Stimulated activated CD8-positive, alpha-beta memory T cell treated with anti-CD3 and anti-CD28 coated beads, Interleukin-4, amount 100 ng/mL, for 48 hours (primary cell): ENCODE measurements at places on chromosomes 12 and 14.
A peak's percentile ranks its signal among the peaks of the same experiment; 100 is the strongest.

- DNase-seq: no peak
These were observed 31.9 kb upstream of the IFNG-AS1 start for GRCh38 chr12:67957383-67957782.

DNA sequence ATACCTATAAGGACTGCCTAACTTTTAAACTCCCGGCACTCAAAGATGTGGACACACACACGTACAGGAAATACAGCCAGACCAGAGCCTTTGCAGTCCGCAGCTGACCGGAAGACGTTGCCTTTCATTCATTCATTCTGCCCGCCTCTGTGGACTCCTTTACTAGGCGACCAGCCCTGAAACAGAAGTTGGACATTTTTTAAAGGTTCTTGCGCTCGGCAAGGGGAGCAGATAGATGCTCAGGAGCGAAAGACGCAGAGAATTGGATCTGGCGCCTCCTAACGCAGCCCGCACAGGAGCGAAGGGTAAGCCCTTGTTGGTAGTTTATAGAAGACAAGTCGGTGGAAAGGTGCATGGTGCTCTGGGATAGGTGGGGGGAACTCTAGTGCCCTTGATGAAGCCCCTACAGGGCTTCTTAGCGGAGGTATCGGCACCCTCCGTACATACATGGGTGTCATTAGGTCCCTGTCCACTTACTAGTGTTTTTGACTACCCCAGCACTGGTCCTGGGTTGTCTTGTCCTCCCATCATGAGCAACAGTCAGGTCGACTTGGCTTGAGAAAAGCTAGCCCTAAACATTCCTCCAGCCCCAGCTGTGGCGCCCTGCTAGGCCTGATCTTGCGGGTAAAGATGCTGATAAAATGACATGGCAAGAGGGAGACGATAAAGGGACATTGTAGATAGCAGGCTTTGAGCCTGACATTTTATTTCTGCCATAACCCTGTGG, at the start of gene KDM2B:
Gene KDM2B (minus strand): TSS at position 65 of the 727 bp plus-strand sequence. CDS start 112 bp downstream, outside the sequence.
- DNase-seq: no peak

- no peak for DNase-seq
These were observed 22.8 kb downstream of the ATF1 start for GRCh38 chr12:50786498-50787231.

GRCh38 chr12:94143951-94144350, 4.4 kb upstream of the PLXNC1 start:
- DNase-seq: no peak

GRCh38 chr14:89205137-89205740, 211.8 kb downstream of the FOXN3 start:
- no peak for DNase-seq

DNA sequence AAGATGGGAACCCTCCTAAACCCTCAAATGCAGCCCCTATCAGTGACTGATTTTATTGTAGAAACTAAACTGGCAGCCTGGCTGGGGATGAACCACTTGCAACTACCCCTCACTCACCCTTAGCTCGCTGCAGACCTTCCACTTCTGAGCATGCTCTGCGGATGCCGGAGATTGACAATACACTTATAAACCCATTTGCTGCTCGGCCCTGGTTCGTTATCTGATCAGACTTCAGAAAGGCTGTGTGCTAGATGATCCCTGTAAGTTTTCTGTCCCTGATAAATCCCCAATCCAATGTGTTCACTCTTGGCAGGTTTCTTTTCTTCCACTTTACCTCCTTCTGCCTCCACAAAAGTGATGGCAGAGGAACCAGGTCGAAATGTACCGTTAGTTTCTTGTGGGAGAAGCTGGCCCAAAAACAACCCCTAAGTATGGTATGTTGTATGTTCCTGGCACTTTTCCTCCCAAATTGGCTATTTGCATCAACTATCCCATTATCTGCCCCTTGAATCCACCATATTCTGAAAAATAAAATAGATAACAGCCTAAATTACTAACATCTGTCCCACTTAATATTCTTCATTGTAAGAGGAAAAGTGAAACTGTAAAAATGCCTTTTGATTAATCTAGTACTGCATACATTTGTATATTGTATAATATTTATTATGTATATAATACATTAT, 18.8 kb downstream of the RPH3A start:
- DNase-seq: no peak

- DNase-seq: no peak
These were observed 46.9 kb upstream of the DYNC1H1 start for GRCh38 chr14:101917413-101918017.

GRCh38 chr14:68603533-68604360, 189.1 kb downstream of the ZFP36L1 start:
- no peak for DNase-seq

- DNase-seq: no peak
These were observed 113.9 kb downstream of the NDUFA12 start for GRCh38 chr12:94889445-94890210.

GRCh38 chr12:22334410-22335100, at the start of gene ST8SIA1:
TSS of gene ST8SIA1 (minus strand) at chr12:22334707. CDS start at chr12:22334232, 475 bp downstream.
- DNase-seq: peak; percentile 59

DNA sequence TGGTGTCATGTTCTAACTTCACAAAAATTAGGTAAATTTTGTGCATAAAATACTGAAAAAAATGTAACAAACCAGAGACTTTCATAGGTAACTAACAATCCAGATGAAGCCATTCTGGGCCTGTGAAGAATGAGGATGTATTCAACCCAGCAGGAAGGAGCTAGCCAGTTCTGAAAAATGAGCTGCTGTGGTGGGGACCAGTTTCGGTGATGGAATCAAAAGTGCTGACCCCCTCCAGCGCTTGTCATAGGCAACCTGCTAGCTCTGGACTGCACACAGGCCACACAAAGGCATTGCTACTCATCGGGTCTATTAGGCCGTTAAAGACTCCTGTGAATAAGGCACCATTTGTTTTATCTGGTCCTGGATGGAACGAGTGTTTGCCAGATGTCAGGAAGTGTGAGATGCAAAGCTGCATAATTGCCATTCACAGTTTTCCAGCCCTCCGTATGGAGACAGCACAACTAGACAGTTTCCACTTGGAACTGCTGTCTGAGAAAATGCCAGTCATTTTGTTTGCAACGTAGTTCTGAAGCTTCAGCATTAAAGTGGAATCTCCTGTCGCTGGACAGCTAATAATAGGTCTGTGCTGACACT, 3.3 kb upstream of the RIMBP2 start:
- DNase-seq: no peak

DNA sequence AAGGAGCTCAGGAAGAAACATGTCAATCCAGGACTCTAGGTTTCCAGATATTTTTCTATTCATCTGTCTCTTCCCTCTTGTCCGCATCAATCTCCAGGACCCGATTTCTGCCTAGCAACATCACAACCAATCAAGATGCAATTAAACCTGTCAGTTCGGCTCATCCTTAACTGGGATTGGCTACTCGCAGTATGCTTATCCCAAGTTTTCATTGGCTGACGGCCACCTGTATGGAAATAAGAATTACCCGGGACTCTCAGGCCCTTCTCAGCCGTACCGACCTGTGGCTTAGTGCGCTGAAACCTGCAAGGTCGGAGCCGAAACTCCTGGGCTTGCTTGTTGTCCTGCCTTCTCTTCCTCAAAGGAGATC, 20.4 kb upstream of the ATP5MC2 start:
- no peak for DNase-seq

DNA sequence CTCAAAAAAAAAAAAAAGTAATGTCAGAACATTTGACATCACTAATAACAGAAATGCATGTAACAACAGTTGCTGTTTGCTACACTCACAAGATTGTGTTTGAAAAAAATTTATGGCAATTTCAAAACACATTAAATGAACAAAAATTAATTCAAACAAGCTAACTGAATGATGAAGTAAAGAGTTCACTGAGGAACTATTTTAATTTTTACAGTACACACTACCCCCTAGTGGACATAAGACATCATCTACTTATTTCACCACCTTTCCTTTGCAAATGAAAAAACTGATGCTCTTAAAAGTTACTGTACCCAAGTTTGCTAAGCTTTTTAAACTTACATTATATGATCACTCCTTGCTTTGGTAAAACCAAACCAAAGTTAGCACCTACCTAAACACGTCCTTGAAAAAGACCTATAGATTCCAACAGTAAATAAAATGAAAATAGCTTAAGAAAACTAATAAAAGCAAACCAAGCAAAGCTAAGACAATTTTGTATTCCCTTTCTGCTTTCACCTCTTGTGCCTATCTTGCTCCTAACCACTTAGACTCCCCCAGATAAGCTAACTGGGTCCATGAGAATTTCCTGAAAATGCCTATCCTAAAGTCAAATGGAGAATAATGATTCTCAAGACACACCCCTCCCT, 22.2 kb downstream of the UBE2N start:
- DNase-seq: no peak

GRCh38 chr12:55659486-55660385, 23.0 kb downstream of the OR10P1 start:
- DNase-seq: no peak

GRCh38 chr12:49664591-49665239, 41.4 kb downstream of the PRPF40B start:
- no peak for DNase-seq

DNA sequence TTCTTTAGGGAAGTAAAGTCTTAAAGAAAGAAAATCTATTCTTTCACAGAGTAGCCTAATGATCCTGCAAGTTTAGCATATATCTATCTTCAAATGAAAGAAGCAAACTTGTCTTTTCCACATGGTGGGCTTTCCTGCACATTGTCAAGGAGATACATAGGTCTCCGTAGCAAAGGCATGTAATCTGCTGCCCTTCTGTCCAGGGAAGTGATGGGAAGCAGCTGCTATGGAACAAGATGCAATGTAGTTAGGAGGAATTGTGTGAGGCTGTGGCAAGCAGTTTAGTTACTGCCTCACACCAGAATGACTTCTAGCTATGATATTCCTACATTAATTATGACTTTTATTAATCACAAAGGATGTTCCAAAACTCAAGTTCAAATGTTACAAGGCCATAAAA, 174.4 kb downstream of the PDZRN4 start:
- DNase-seq: no peak

DNA sequence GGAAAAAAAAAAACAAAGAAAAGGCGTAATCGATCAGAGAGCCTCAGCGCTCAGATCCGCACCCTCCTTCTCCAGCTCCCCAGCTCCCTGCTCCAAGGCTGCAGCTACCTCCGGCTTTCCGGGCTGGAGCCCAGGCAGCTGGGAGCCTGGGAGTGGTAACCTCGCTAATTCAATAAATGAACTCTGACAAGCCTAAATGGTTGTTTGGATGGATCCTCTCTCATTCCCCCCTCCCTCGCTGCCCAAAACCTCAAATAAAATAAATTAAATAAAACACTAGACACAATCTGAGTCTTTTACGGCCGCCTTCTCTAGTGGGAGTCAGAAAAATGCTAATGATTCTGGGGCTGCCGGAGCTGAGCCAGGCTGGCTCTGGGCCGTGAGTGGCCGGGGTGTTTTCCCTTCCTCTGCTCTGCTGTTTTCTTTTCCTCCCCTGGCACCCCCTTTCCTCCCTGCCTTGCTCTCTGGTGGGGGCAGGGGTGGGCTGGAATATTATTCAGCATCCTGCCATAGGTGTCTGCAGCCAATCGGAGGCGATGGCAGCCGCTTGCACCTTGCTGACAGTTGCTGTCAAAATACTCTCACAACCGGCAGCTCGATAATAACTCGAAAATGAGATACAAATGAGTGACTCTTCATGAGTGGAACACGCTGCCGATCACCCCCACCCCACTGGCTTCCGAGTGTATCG, 76.1 kb downstream of the RBM19 start:
- no peak for DNase-seq

DNA sequence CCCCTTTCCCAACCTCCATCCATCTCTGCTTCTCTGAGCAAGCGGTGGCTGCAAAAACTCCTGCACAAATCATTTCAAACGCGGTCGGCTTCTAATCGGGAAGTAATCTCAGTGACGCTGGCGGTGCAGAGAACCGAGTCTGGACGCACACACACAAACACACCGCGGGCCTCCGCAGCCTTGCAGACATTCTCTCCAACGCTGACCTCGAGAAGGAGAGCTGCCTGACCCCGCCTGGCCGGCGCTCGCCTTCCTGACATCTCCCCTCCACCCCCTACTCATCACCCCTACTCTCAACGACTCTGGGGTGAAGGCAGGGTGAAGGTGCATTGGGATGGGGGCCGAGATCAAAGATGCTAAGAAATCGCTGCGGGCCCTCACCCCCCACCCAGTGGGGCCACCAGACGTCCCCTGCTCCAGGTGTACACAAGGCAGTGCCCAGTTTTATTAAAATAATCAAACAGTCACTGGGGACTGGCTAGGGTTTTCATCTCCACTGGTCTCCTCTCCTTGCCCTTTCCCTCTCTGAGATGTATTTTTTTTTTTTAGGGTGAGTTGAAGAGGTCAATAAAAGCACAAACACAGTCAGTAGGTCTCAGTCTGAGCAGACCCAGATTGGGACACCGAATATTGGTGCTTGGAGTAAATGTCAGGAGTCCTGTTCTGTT, 506 bp upstream of the TBX5 start:
- DNase-seq: no peak

- DNase-seq: no peak
These were observed 437.1 kb downstream of the NPAS3 start for GRCh38 chr14:33375786-33376185.

DNA sequence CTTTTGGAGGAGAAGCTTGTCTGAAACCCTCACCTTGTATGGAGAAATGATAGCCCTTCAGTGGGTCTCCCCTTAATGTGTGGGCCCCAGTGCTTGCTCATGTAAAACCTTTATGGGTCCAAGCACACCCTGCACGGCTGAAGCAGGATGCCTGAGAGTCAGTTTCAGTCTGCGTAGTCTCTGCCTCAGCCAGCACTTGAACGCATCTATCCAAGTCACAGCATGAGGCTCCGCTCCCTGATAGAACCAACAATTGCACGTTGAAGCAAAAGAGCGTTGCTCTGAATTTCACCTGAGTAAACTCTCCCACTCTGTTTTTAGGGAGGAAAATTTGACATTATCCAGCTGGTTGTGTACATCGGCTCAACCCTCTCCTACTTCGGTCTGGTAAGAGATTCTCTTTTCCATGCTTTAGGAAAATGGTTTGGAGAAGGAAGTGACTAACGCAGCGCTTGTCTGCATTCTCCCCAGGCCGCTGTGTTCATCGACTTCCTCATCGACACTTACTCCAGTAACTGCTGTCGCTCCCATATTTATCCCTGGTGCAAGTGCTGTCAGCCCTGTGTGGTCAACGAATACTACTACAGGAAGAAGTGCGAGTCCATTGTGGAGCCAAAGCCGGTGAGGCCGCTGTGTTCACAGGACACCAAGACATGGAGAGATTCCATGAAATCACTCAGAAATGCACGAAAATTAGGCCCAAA, 33.0 kb upstream of the P2RX4 start:
- no peak for DNase-seq
